Heart left ventricle (tissue), 16 donors: ENCODE measurements at places on chromosomes 11 and 22. TPM values are rescaled to one million over a fixed set of nuclear protein-coding genes. Genes with fewer than 3 reads are reported as not detected.

OR52N4 gene
- polyA plus RNA-seq = not detected

LUZP2 gene
- polyA plus RNA-seq = not detected

C2CD3 gene
- polyA plus RNA-seq = 12.5 TPM

AIP gene
- polyA plus RNA-seq = 73.1 TPM

PNPLA5 gene
- polyA plus RNA-seq = not detected

MB gene
- polyA plus RNA-seq = 6,181 TPM

MPEG1 gene
- 1.4 TPM for polyA plus RNA-seq
